ENCODE measurements at places on chromosomes 2 and 18.

- DNase-seq: no peak
Measured at GRCh38 chr2:226398580-226398979, 401.0 kb downstream of the IRS1 start.

- no peak for DNase-seq
Measured at GRCh38 chr2:228723599-228723998, 542.1 kb upstream of the SPHKAP start.

DNA sequence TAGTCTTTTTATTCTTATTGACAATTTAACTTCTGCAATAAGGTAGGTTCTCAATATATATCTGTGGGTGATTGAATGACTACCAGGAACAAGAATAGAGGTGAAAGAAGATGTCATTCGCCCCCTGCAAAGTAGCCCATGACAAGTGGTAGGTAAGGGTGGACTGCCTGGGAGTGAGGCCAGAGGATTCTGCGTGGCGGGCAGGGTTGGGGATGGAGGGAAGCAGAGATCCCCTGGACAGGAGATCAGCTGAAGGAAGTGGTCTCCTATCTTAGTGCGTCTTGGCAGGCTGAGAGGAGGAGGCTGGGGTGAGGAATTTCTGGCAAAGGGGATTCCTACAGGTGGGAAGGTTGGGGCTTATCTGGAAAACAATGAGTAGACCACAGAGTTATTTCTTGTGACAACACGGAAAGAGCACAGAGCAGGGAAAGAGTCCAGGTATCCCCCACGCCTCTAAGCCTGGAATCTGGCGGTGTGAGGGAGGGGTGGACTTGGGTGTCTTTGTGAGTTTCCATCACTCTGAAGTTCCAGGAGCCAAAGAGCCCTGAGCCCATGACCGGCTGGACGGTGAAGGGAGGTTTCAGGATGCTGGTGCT is 21.5 kb upstream of the MYCN start:
- DNase-seq: no peak

DNA sequence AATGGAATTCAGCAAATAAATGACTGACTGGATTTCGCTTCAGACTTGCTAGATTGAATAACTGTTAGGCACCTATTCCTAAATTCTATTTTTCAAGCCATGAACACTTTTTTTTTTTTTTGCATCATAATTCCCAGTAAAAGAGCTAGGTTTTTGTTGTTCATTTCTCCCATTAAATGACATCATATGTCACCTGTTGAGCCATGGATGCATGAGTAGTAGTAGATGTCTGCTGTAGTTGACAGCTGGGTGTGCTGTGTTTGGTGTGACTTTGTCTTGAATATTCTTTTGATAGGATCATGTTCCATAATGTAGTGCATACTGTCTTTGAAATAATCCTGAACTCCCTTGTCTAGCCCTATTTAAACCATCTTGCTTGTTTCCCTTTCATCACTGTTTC is 115.2 kb downstream of the RAB3GAP1 start:
- DNase-seq: no peak

GRCh38 chr2:231306791-231307393 is 88.6 kb upstream of the B3GNT7 start:
- no peak for DNase-seq

DNA sequence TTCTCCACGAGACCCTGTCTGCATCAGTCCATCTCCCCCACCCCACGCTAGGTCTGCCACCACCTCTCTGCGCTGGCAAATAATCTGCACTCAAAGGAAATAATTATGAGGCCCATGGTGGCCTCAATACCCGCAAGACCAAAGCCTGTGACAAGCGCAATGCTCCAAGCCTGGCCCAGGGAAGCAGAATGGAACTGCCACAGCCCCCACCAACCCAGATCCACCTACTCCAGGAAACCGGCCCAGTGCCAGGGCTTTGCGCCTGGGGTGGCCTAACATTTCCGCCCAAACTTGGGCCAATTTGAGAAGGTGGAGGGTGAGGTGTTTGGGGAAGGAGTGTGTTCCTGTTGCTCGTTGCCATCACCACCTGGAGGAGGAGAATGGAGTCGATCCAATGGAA is 26.0 kb upstream of the ATOH8 start:
- DNase-seq: no peak

GRCh38 chr18:6401687-6402086 is 13.0 kb downstream of the L3MBTL4 start:
- no peak for DNase-seq

DNA sequence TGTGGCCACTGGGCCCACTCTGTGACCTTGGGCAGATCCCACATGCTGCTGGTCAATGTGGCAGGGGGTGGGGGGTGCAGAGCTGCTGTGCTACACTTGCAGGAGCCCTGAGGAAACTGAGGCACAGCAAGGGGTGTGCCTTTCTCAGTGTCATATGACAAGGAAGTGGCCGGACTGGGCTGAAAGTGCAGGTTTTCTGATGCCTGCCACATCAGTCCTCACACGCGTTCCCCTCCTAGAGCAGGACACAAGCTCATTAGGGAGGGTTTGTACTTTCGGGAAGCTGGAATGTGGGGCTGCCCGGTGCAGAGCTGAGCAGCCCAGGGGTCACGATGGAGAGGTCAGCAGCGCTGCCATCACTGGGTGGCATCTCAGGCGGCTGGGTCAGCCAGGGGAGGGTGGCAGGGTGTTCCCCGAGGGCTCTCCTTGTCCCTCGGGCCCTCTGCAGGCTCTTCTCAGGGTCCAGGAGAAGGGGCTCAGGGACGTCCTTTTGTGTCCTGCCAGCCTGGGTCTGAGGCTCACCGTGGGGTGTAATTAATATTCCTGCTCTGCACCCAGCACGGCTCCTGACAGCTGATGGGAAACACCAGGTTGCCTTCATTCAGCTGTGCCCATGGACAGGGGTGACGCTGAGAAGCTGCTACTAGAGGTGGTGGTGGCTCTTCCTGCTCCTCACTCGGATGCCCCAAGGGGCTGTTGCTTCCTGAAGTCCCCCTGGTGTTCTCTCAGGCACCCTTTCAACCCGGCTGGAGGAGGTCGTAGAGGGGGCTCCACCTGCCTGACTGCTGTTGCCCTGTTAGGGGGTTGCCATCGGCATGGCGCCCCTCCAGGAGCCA is 62.1 kb upstream of the HDAC4 start:
- DNase-seq: no peak

- DNase-seq: no peak
Measured at GRCh38 chr18:79322441-79322840, 73.3 kb upstream of the NFATC1 start.

GRCh38 chr18:832085-832681 is 20.1 kb upstream of the YES1 start:
- DNase-seq: no peak

DNA sequence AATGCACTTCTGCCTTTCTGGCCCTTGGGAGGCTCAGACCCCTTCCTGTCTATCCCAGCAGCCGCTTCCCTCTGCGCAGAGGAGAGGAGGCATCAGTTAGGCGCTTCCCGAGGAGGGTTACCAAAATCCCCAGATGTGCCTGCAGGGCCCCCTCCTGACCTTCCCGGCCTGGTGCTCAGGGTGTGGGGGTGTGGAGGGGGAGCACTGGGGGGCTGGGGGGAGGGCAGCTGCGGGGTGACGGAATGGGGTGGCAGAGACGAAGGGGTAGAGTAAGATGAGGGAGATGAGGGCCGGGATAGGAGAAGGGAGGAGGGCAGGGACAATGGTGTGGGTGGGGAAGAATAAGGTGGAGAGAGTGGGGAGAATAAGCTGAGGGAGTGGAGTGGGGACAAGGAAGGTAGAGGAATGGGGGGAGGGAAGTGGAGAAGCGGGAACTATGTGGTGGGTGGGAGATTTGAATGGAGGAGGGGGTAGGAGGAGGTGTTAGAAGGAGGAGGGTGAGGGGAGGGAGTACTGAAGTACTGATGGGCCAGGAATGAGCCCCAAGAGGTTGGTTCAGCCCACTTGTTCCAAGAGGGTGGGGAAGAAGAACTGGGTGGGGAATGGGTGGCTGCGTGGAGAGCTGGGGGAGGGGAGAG is 6.5 kb upstream of the ZAP70 start:
- no peak for DNase-seq

DNA sequence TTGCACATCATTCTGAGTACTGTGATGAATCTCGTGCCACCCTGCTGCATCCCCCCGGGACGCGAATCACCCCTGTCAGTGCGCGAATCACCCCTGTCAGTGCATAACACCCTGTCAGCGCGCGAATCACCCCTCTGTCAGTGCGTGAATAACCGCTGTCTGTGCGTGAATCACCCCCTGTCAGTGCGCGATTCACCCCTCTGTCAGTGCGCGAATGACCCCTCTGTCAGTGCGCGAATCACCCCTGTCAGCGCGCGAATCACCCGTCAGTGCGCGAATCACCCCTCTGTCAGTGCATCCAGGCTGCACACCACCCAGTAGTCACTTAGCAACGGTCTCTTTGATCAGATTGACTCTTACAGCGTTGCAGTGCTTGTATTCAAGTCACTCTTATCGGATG is 134.4 kb upstream of the TPO start:
- DNase-seq: no peak

GRCh38 chr2:84844141-84844540 is 36.7 kb downstream of the TRABD2A start:
- no peak for DNase-seq

GRCh38 chr18:36299015-36299414 is 1.5 kb downstream of the FHOD3 start:
- no peak for DNase-seq

DNA sequence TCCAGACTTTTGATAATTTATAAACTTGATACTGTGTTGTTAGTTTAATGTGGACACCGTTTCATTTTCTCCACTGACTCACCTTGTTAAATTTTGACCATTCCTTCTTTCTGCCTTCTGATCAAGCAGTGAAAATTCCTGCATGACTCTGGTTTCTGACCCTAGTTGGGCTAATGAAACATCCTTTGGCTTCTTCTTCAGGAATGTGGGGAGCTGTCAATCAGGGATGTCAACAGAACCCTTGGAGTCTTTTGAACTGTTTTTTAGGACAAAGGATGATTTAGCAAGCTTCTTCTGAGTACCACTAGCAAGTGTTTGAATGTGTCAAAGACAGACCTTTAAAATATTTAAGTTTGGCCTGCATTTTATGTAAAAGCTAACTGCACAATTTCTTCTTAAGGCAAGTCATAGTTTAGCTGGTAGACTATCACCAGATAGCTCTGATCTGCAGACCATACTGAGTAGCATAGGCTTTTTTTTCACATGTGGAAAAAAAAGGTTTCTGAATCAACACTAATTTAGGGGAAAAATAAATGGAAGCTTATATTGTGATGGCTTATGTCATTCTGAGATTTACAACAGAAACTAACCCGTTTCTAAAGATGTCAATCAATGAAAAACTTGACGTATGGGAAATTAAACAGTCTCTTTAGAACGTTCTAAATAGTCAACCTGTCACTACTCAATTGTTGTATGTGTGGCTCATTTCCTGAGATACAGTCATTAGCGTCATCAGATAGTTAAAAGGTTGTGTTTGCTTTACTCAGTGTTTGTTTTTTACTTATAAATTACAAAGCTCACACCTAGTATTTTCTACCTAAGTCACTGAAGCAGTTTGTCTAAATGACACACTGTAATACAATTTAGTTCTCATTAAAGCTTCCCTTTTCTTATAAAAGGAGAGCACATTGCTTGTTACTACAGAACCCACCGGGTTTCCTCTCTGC is 311.4 kb downstream of the PTPRM start:
- no peak for DNase-seq

DNA sequence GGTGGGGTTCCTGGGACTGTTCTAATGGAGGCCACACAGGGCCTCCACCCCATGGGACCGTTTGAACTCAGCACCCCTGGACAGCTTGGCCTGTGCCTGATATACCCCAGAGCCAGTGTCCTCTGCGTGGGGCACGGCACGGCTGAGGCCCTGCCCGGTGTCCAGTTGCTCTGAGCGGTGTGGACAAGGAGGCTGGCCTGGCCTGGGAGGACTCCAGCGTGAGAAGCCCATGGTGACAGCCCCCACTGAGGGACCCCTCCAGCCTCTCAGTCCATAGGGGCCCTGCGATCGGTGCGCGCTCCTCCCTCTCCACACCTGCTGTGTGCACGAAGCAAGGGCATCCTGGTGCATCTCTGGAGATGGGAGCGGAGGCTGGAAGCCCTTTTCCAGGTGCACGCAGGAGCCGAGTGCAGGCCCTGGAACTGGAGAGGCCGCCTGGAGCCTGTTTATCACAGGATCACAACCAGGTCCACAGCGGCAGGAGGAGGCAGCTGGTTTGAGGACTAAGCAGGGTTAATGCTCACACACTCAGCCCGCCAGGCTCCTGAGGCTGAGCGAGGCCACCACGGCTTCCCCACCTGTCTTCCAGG is 120.2 kb downstream of the PTGR3 start:
- DNase-seq: no peak

DNA sequence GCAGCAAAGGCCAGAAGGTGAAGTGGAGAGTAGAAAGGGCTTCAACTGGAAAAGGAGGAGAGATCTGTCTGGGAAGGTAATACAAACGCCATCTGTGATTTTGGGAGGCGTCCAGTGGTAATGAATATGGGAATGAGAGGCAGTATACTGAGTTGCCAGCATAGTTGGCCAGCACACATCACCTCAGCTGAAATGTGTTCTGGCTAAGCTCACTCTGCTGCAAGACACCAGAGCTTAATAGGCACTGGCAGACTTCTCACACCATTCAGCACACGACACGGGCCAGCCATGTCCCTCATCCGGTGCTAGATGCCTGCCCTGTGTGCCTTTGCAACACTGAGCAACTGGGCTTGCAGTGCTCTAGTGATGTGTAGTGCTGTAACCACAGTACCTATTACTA is 277.1 kb downstream of the PIEZO2 start:
- DNase-seq: no peak

GRCh38 chr2:153872311-153873051 is 759 bp downstream of the GALNT13 start:
- DNase-seq: no peak

GRCh38 chr18:24201699-24202687 is 63.1 kb downstream of the CABYR start:
- DNase-seq: no peak

DNA sequence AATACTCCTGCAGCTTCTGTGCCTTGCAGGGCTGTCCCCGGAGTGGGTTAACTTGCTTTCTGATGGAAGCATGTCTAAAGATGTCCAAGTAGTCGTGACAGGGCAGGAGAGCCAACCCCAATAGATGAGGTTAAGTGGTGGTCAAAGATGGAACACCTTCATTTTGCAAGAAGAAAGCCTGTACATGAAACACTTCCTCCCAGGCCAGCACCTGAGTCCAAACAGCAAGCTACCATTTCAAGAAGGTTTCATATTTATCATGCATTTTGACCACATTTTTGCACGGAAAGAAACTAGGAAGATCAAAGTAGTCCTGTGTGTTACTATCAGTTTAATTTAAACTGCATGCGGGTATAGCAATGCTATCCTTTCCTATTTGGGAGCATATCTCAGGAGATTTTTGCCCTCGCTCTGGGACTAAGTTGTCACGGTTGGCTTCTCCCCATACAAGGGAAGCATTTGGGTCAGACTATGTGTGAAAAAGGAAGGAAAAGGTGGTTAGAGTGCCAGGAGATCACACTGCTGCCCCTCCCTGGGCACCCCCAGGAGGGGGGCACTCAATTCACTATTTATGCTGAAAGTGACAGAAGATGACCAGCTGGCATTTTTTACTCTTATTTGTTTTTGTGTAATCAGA is 187.6 kb downstream of the ZNF521 start:
- no peak for DNase-seq

GRCh38 chr2:232439758-232440135 is 16.2 kb upstream of the ALPI start:
- DNase-seq: no peak
